ENCODE measurements at places on chromosomes 5 and 9.

- no peak for DNase-seq
These were observed 7.9 kb upstream of the ADGRD2 start for GRCh38 chr9:124442379-124442778.

DNA sequence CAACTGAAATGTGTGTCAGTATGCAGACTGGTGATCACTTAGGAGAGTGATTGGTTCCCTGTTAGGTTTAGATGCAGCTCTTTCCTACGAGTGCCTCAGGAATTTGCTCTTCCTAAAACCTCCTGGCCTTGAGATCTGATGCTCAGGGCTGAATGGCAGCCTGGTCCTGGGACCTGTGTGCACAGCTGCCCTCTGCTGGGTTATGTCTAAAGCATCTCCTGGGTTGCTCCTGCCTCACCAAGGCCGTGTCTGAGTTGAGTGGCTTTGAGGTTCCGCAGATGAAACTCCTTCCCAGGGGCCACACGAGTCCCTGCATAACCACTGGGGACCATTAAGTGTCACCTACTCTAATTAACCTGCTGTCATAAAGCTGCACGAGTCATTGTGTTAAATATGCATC lies 59.5 kb downstream of the MVB12B start:
- no peak for DNase-seq

DNA sequence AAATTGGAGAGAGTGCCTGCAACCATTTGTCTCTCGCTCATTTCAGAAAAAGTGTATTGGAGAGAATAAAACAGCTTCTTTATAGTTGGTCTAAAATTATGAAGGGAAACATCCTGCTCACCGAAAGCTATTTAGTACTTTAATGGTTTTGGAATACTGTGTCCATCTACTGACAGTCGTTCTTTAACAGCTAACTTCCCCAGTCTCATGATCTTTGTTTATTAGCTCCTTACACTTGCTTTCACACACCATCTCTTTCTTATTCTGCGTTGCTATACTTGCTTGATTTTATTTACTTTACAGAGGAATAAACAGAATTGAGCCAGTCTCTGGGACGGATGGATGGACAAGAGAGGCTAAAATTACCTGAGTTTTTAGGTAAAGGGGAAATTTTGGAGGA lies 229.3 kb downstream of the CCDC171 start:
- no peak for DNase-seq

DNA sequence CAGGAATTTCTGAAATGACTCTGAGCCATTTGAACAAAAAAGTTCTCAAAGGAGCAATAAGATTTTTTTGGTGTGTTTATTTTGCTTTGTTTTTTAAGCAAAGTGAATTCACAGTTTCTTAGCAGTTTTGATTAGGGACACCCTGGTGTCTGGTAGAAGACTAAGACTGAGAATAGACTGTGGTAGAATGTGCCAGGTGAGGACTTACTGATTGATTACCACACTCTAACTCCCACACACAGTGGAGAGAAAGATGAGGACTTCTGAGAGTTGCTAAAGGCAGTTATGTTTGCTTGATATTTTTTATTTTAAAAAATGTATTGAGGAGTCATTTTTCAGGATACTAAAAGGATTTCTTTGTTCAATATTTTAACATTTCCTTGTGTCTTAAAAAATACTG lies 175.1 kb downstream of the CD180 start:
- DNase-seq: no peak

DNA sequence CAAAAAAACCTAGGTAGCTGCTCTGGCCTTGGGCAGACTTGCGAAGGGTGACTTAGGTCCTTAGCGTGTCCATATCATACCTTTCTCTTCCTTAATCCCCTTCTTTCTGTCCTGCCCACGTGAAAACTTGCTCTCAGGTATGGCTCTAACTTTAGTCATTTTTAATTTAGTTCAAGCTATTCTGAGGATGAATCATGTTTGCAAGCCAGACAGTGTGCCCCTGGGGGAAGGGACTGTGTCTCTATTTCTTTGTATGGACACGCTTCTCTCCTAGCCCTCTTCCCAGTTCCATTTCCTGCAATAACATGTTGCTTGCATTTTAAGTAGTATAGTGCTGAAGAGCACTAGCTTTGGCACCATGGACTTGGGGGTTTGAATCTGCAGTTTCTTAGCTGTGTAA lies 120.6 kb downstream of the PTTG1 start:
- no peak for DNase-seq

GRCh38 chr5:68965926-68966325 lies 127.9 kb upstream of the SLC30A5 start:
- DNase-seq: no peak

GRCh38 chr5:27266184-27266583 lies 227.8 kb upstream of the CDH9 start:
- no peak for DNase-seq

All from AG04449 (cell line).